Right ventricle myocardium inferior (tissue), 1 donor: ENCODE measurements at places on chromosomes 2 and 18. TPM values are rescaled to one million over a fixed set of nuclear protein-coding genes. Genes with fewer than 3 reads are reported as not detected.

GRCh38 chr2:132979339-132980093 lies 309.5 kb upstream of the LYPD1 start:
- no peak for DNase-seq

DNA sequence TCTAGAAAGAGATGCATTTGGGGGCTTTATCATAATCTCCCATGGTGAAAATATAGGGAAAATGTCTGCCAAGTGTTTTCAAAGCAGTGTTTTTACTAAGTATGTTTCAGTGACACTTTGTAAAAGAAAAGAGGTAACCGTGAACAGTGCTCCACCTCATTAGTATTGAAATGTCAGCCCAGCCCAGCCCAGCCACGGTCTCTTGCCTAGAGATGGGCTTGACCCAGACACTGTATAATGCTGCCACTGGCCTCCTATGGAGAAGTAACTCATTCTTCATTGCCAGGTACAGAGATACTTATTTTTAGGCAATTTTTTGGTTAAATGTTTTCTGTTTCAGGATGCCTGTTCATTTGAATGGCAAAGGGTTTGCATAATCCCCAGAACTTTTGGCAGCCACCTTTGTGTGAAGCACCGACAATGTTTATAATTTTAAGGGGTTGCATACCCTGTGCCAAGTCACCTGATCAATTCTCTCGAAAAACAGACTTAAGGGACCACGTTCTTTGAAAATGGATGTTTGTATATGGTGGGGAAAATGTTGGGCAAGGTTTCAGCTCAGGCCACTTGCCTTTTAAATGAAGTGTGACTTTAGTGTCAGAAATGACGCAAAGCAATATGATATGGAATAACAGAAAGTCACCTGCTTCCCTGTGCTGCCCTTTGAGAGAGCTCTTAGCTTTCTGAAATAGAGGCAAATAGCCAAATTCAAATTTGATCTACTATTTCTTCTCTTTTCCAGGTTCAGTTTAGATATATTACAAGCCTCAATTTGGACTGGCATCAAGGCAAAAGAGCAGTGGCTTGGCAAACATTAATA lies 314.5 kb upstream of the RGPD4 start:
- DNase-seq: no peak

- DNase-seq: no peak
Observed at GRCh38 chr18:31230495-31230894, 67.8 kb upstream of the DSC1 start.

- DNase-seq: peak; percentile 39
Observed at GRCh38 chr2:100294162-100294497, 28.2 kb downstream of the LONRF2 start.

DNA sequence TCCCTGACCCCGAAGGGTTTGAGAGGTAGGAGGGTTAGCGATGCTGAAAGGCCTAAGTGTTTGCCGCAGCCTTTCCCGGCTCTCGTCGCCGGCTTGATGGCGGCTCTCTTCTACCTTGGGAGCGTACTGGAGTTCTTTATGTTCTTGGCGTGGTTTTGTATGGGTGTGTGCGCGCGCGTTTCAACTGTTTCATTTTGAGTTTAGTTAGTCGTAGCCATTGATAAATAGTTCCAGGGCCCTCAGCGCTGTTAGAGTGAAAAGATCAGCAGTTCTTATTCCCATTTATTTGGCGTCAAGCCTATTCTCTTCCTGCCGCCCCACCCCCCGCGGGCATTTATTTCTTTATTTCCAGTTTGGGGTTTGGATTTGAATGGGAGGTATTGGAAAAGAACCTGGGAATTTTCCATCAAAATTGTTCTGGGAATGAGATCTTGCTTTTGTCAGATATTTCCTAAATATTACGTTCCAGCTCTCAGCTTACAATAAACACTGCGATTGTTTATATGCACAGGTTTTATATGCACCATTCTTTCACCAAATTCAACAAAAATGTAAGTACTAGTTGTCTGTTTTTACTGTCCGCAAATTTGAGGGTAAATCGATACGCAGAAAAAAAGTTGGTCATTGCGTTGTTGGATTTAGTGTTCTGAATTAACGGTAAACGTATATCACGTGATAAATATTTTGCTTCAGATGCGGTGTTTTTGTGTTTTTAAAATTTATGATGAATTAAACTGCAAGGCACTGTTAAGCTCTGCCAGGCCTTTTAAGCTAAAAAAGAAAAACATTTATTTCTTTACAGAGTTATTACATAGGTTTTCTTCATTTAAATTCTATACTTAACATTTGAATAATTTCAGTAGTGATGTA lies 954 bp downstream of the CCNT2 start:
- peak; percentile 65 for DNase-seq

GRCh38 chr18:79438898-79439627 lies 43.3 kb downstream of the NFATC1 start:
- DNase-seq: no peak

DNA sequence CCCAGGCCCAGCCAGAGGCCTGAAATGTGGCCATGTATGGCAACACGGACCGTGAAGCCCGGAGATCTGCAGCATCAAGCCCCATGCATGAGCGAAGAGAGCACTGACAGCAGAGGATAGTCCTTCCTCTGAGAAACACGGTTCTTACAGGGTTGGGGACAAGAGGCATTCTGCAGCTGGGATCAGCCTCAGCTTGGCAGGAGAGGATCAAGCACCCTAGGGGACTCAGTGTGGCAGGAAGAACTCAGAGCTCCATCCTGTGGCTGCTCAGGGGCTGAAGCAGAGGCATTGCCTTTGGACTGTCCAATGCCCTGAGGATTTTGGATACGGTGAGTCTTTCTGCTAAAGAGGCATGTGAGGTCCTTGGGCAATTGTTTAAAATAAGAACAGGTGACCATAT lies 368.7 kb downstream of the ZNF516 start:
- DNase-seq: no peak

GRCh38 chr2:176075481-176075880 lies 8.3 kb downstream of the EVX2 start:
- no peak for DNase-seq

DNA sequence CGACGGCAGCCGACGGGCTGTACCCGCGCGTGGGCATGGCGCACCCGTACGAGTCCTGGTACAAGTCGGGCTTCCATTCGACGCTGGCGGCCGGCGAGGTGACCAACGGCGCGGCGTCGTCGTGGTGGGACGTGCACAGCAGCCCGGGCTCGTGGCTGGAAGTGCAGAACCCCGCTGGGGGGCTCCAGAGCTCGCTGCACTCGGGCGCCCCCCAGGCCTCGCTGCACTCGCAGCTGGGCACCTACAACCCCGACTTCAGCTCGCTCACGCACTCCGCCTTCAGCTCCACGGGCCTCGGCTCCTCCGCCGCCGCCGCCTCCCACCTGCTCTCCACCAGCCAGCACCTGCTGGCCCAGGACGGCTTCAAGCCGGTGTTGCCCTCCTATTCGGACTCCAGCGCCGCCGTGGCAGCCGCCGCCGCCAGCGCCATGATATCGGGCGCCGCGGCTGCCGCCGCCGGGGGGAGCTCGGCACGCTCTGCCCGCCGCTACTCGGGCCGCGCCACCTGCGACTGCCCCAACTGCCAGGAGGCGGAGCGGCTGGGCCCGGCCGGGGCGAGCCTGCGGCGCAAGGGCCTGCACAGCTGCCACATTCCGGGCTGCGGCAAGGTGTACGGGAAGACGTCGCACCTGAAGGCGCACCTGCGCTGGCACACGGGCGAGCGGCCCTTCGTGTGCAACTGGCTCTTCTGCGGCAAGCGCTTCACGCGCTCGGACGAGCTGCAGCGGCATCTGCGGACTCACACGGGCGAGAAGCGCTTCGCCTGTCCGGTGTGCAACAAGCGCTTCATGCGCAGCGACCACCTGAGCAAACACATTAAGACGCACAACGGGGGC lies 2.0 kb downstream of the SP9 start:
- DNase-seq: peak; percentile 66

- DNase-seq: no peak
Observed at GRCh38 chr2:173028671-173029070, 47.0 kb upstream of the MAP3K20 start.

DNA sequence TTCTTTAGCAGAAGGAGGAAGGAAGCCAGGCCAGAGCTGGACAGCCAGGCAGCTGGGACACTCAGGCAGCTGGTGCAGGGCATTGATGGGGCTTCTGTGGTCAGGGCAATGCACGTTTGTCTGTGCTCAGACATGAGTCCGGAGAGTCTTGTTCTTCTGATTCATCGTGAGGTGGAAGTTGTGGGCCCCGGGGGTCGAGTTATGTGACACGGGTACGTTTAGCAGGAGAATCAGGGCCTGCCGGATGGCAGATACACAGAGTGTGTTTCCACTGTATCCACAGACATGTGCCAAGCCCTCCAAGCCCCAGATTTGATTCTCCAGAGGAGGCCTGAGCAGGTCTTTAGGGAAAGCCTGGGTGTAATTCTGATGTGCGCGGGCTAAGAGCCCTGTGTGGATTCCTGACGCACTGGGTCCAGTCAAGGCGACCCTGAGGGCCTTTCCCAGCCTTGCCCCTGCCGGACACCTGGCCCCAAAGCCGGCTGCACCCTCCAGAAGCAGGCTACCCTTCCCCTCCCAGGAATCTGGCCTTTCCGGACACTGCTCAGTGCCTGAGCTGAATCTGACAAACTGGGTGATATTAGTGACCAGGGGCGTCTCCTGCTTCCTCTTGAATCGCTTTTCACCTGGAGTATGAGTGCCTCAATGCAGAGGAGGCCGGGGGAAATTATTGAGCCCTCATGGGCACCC lies 10.1 kb downstream of the ARHGEF4 start:
- DNase-seq: peak; percentile 45

DNA sequence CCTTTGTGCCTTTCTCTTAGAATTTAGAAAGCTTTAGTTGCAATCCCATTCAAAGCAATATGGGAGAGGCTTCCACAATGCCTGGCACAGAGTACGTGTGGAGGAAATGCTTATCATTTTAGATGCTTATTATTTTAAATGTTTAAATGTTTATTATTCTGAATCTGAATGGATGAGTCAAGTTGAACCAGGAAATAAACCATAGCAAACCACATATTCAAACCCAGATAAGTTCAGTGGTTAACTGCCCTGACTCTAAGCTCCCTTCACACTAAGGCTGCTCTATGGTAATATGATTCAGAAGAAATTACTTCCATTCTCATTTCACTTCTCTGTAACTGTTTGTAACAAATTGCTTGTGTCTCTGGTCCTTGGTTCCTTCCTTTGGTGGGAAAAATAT lies 5.2 kb upstream of the PPP4R1 start:
- no peak for DNase-seq

DNA sequence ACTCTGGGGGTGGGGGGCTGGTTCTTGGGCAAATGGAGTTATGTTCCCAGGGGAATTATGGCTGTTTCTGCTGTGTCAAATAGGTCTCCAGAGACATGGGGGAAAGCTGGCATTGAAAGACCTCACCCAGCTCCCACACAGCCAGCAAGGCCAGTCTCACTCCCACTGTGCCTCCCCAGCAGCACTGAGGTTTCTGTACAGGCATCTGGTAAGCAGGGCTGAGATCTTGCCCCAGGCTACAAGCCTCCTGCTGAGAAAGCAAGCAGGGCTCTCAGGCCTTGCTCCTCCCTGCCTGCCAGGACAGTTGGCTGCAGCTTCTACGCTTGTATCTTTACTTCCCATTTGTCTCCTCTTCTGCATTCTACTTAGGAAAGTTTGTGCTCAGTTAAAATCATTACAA lies 50.5 kb upstream of the FHOD3 start:
- no peak for DNase-seq

- no peak for DNase-seq
Observed at GRCh38 chr18:56641714-56642337, 3.4 kb upstream of the TXNL1 start.

DNA sequence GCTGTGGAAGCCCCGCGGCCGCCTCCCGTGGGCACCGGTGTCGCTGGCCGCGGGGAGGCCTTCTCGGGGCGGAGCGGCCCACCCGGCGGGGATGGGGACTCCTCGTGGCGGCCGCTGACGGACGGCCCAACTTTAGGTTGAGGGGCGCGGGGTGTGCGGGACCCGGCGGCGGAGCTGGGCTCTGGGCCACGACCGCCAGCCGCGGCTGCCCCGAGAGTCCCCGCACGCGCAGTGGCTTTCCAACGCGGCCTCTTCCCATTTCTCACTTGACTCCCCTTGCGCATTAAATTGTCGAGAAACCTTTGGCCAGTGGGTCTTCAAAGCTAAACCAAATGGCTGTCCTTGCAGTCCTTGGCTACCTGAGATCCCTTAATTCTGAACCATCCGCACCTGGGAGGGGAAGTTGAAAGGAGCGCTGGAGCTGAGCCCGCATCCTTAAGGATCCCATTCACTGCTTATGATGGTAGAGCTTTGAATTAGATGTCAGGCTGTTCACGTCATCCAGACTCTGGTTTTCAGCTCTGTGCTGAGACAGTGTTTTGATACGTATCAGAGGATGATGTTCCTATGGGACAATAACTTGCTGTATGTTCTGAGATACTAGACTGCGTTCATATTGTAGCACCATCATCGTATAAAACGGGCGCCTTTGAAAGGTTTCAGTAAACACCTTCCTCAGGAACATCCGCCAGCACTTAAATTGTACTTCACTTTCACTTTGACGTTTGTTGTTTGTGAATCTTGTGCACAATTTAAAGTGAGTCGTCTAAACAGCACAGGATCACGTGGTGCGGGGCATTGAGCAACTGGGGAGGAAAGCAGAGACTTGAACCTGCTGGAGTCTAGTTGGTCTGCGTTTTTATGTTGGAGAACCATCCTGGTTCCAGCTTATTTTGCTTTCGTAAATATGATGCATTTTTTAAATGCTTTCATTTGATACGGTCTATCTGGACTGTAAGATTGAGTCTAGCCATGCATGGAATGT lies 874 bp downstream of the CLIP4 start:
- peak; percentile 89 for DNase-seq

DNA sequence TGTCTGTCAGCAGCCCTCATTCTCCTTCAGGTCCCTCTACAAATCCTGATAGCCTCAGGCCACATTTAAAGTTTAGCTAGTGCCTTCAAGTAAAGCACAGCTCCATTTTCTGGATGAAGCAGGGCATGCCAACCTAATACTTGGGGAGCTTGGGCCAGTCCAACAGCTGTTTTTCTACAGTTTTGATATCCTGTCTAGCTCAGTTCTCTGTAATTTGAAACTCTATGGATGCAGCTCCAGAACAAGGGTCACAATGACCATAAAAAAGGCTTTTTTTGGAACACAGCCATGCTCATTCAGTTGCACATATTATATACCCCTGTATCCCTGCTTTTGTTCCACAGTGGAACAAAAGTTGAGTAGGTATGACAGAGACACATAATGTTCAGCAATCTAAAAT lies 373.5 kb downstream of the SUCLG1 start:
- no peak for DNase-seq

FECH gene
- 35.2 TPM for total RNA-seq

GAREM1 gene
- 22.7 TPM for total RNA-seq

DUSP2 gene
- total RNA-seq: 1.3 TPM

RETREG2 gene
- 37.4 TPM for total RNA-seq

UPP2 gene
- not detected for total RNA-seq

TMEM37 gene
- total RNA-seq: 4.5 TPM

ZNF396 gene
- total RNA-seq: 0.70 TPM

CNGA3 gene
- total RNA-seq: not detected

SLC40A1 gene
- 51.0 TPM for total RNA-seq
